Activated CD4-positive, alpha-beta T cell treated with anti-CD3 and anti-CD28 coated beads, Interleukin-2, amount 10 ng/mL, durations not matched to agents 7 days and 5 days (primary cell): ENCODE measurements at places on chromosomes 7 and 10. TPM values are rescaled to one million over a fixed set of nuclear protein-coding genes. Genes with fewer than 3 reads are reported as not detected.

GRCh38 chr10:121131426-121132265 lies 280.5 kb downstream of the WDR11 start:
- H3K36me3 ChIP-seq, result no peaks in the 10 kb centered on the region
- no peaks in the 10 kb centered on the region for H3K27me3 ChIP-seq
- H3K27ac ChIP-seq, result no peak overlapping the region
- no peak overlapping the region for H3K4me3 ChIP-seq
- no peaks in the 10 kb centered on the region for H3K4me1 ChIP-seq

The CALML5 gene
- total RNA-seq, result not detected

DNA sequence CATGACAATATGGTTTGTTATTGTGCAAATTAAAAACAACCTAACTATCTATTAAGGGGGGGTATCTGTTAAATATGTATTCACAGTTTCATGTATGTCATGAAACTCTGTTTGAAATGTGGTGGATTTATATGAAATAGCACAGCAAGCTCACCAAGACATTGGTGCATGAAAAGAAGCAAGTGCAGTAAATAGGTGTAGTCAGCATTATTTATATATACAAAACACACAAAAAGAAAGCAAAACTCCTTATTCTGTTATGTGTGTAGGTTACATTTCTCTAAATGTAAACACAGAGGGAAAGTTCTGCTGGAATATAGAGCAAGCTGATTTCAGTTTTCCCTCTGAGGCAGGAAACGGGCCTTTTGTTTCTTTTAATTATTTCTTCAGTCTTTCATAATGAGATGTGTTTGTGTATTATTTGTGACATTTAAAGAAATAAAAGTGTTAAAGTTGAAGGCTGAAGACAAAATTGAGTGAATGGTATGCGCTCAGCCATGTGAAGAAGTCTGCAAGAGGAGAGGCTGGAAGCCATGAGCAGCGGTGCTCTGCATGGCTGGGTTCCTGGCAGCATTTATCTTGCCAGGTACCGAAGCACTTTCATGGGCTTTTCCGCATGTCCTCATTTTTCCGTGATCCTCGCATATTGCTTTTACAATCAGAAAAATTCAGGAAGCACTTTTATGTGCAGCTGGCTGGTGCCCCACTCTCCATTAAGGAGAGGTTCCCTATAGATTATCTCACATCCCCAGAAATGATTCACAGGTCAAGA lies 38.5 kb downstream of the GRID1 start:
- no peaks in the 10 kb centered on the region for H3K36me3 ChIP-seq
- H3K4me1 ChIP-seq, result no peaks in the 10 kb centered on the region
- no peak overlapping the region for H3K27ac ChIP-seq
- no peak overlapping the region for H3K4me3 ChIP-seq
- H3K27me3 ChIP-seq, result peaks cover 11% of the 10 kb centered on the region

The AKR1C3 gene
- total RNA-seq, result 6.1 TPM

- no peak for DNase-seq
- H3K4me1 ChIP-seq, result peaks cover 3% of the 10 kb centered on the region
- no peaks in the 10 kb centered on the region for H3K36me3 ChIP-seq
- no peak overlapping the region for H3K4me3 ChIP-seq
- no peaks in the 10 kb centered on the region for H3K27me3 ChIP-seq
Observed at GRCh38 chr10:78575400-78575799, 493.4 kb upstream of the ZMIZ1 start.

DNA sequence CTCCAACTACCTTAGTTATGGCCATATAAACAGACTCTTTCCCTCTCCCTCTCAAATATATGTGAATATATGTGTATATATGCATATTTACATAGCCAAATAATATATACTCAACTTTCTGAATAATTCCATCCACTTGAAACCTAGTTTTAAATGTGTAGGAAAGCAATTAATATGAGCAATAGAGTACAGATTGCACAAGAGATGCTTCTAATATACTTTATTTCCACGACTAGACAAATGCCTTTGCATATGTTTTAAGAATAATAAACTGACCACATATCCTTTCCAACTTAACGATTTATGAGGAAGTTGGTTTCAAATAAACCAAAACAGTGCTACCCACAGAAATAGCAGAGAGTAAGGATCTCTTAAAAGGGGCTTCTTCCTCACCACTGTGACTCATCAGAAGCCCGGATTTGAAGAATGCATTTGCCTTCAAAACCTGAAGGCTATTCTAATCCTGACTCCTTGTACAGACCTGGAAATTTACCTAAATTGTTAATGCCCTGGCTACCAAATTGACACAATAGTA lies 266.3 kb downstream of the AHR start:
- H3K4me1 ChIP-seq, result no peaks in the 10 kb centered on the region
- H3K27me3 ChIP-seq, result peaks cover 3% of the 10 kb centered on the region
- no peak overlapping the region for H3K4me3 ChIP-seq
- no peak overlapping the region for H3K27ac ChIP-seq
- DNase-seq, result no peak

DNA sequence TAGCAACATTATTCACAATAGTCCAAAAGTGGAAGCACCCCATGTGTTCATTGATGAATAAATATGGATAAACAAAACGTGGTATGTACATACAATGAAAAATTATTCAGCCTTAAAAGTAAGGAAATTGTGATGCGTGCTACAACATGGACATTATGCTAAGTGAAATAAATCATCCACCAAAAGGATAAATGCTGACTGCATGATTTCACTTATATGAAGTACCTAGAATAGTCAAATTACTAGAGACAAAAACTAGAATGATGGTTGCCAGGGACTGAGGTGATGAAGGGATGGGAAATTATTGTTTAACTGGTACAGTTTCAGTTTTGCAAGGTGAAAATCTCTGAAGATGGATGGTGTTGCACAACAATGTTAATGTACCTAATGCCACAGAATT lies 56.6 kb downstream of the THSD7A start:
- no peaks in the 10 kb centered on the region for H3K4me1 ChIP-seq
- no peak overlapping the region for H3K4me3 ChIP-seq
- DNase-seq, result no peak
- no peaks in the 10 kb centered on the region for H3K36me3 ChIP-seq
- no peaks in the 10 kb centered on the region for H3K27me3 ChIP-seq
